ENCODE measurements at places on chromosomes 2 and 18.

DNA sequence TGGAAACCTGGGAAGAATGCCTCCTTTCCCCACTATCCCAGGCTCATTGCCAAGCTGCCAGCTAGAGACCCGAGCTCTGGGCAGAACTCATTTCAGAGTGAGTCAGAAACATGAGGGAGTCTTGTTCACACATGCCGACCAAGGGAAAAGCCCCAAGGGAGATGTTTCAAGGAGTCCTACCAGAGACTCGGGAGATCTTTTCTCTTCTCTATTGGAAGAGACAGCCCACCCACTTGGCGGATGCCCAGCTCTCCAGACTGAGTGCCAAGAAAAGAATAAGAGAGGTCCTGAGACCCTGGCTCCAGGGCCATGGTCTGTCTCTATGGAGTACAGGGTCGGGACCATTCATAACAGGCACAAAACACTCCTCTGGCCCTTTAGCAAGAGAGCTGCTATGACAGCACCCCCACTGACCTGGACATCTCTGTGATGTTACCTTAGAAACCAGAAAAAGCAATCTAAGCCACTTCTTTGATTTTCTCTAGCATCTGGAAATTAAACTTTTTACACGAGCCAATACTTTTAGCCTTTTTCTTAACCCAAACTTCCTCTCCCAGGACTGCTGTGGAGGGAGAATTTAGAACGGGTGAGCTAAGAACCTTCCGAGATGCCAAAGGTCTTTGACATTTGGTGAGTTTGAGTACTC lies 18.5 kb upstream of the IGFBP5 start:
- no peak for DNase-seq

DNA sequence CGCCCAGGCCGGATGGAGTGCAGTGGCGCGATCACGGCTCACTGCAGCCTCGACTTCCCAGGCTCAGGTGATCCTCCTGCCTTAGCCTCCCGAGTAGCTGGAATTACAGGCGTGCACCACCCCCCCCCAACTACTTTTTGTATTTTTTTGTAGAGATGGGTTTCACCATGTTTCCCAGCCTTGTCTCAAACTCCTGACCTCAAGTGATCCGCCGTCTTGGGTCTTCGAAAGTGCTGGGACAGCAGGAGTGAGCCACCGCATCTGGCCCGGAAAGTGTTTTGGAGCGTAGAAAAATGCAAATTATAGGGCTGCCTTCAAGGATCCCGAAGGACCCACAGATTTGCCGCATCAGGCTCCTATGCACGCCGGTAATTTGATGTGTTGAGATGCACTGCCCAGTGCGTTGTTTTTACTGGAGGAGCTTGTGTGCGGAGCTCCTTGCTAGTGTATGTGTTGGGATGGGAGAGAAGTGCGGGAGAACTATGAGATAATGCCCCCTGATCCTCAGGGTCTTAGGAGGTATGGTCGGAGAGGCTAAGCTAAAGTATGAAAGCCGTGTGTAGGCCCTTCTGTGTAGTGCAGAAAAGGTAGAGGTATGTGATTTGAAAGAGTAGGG lies 1.2 kb upstream of the CLASP1 start:
- no peak for DNase-seq

DNA sequence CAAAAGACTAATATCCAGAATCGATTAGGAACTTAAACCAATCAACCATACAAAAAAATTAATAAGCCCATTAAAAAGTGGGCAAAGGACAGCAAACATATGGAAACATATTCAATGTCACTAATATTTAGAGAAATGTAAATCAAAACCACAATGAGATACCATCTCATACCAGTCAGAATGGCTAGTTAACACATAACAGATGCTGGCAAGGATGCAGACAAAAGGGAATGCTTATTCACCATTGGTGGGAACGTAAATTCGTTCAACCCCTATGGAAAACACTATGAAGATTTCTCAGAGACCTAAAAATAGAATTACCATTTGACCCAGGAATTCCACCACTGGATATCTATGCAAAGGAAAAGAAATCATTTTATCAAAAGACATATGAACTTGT lies 468.2 kb upstream of the ST6GAL2 start:
- no peak for DNase-seq

GRCh38 chr2:47373747-47374146 lies 29.2 kb upstream of the MSH2 start:
- peak; percentile 52 for DNase-seq

DNA sequence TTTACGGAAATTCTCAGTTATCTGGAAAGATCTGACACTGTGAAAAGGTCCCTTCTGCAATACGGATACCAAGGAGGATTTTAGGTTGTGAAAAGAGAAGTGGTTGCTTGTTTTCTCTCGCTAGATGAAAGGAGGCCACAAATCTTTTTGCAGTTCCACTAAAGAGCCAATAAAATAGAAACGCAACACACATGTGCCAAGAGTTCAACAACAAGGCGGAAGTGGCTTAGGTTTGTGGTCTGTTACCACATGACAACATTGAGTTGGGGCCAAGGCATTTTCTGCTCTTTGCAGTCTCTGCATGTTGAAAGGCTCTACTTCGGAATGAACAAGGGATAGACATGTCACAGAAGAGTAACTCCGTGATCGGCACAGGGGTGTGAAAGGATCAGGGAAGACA lies 115.7 kb upstream of the OSR1 start:
- no peak for DNase-seq

GRCh38 chr2:127157651-127158485 lies 50.9 kb upstream of the BIN1 start:
- peak; percentile 52 for DNase-seq

DNA sequence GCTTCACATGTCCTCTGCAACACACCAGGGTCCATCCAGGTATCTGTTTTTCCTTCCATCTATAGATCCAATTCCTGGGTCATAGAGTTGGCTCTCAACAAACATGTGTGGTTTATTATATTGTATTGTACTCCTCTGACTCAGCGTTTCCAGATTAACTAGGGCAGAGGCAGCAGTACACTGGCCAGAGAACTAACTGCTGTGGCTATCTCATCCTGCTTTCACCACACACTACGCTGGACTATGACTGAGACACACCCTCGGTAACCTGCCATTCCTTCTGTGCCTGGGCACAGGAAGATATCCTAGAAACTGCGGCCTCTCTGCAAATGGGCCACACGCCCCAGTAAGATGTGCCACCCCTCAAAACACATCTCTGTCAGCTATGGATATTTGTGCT lies 159.8 kb upstream of the STK17B start:
- no peak for DNase-seq

DNA sequence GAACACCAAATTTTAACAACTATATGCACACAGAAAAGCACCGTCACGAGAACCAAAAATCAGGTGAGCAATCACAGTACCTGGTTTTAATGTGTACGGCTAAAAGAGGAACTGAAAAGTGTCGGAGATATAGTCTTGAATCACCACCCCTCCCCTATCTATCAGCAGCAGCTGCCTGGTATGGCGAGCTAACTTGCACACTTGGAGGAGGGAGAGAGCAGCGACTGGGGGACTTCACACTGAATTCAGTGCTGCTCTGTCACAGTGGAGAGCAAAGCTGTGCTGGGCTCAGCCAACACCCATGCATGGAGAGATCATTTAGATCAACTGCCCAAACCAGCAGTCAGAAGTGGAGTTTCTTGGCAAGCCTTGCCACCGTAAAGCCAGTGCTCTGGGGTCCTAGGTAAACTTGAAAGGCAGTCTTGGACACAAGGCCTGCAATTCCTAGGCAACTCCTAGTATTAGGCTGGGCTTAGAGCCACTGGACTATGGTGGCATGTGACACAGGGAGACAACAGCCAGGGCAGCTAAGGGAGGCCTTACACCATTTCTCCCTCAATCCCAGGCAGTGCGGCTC lies 89.2 kb upstream of the CD226 start:
- DNase-seq: no peak

DNA sequence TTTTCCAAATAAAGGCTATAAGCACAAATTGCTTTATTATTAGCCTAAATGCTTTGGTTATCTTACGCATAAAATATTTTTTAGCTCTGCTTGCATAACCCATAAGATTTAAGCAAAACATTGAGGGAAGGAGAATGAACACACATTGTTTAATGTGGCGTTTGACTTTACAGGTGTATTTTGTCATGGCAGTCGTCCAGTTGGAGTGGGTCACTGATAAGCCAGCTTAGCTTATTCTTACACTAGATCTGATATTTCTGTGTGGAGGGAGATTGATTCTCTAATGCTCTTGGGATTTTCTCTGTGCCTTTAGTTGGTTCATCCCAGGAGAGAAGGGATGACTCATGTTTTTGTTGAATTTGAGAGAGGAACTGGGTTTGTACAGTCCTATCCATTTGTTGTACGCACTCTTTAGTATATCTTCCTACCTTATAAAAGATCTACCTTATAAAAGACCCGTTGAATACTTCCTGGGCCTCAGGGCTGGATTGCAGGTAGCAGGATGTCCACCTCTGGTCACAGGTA lies 47.5 kb upstream of the ACYP2 start:
- DNase-seq: peak; percentile 21

DNA sequence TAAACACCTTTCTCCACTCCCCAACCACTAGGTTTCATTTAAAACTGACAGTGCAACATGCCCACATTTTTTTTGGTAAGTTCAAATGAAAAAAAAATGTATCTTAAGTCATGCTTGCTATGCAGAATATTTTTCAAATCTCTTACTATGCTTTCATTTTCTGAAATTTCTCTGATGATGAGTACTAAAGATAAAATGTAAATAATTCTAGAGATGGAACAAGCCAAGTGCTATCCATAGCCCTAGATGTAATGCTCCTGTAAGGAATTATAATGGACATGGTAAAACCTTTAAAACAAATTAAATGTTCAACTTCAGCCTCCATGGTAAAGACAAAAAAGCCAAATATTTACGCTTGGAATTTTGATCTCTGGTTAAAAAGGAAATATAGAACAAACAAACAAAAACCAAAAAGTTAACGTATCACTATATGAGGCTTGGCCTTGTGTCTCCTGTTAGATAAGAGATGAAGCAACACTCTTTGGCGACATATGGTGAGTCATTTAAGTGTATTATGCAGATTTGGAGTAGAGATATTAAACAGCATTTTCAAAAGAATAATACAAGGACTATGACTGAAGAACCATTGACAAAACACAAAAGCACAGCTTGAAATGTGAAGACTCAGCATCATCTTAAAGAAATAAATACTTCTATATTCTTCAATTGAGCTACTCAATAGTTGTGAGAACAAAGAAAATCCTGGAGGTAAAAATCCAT lies 392.0 kb upstream of the LYPD1 start:
- DNase-seq: no peak

DNA sequence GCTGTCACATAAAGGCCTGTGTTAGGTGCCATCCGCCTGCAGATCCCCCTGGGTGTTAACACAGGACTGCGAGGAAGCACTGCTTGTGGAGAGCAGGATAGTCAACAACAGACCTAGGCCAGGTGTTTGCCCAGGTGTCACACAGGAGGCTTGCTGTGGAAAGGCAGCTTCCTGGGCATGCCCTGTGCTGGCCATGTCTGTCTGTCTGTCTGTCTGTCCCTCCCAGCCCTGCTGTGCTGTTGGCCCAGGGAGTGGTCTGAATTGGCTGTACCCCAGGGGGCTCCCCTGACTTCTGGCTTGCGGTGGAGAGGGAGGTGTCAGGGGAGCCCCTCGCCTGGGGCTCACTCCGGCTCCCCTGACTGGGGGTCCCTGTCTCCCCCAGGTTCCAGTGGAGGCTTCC lies 53.2 kb downstream of the SH3BP4 start:
- DNase-seq: no peak

DNA sequence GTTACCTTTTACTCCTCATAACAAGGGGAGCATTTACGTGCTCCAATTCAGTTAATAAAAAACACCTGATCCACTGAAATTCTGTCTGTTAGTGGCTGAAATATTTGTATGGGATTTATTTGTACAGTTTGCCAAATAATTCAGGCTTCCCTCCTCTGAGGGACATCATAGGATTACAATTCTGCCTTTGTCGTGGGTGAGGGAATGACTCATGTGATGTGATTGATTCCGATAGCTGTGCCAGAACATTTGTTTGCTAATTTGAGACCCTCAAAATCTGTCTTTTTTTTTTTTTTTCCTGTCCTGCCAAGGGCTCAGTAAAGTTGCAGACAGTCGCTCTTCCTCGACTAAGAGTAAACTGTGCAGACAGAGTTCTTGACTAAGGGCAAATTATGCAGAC lies 612.6 kb upstream of the CDH2 start:
- no peak for DNase-seq

DNA sequence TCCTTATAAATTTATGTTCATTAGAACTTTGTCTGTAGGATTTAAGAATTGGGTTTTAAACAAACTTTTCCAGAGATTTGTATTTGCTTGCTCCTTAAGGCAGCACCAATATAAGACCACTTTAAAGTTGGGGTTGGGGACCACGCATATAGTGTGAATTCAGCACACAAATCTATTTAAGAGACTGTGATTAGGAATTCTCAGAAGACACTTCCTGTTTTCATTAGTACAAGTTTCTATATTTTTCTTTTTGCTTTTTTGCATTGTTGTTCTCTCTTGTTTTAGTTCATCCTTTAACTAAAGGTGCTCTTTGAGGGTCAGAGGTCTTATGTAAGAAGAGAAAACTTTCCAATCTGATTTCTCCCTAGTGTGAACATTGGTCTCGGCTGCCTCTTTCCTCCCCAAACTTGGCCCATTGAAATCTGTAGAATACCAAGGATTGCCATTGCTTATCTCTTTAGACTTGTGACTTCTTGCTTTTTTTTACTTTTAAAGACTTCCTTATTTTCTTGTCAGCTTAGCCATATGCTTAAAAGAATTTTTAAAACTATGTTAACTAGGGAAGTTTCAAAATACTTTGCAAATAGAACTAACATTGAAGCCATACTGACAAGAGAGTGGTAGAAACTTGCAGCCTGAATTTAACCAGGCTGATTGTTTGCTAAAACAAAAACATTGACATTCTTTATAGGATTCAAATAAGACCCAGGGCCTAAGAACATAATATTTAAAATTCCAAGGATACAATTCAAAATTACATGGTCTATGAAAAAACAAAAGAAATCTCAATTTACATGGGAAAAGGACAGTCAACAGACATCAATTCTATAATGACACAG lies 264.1 kb upstream of the FN1 start:
- no peak for DNase-seq

DNA sequence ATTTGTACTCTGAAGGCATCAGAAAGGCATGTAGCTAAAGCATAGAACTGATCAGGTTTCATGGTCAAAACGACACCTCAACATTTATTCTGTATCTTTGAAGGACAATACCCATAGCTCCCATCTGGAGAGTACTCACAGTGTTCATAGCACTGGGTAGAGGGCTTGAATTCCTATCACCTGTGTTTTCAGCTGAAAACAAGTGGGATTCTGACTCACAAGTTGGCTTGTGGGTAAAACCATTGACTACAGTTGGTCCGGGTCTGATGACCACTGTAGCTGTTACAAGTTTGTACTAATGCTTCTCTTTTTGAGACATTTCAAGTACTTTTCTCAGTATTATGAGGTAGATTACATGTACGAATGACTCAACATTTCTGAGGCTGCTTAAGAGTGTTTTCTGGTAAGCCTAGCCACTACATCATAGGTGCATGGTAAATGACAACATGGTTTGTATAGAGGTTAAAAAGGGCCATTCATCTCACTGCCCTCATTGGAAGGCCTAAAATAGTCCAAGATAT lies 68.6 kb upstream of the PELI1 start:
- DNase-seq: no peak

GRCh38 chr2:234640657-234641056 lies 143.8 kb upstream of the ARL4C start:
- DNase-seq: no peak

- DNase-seq: no peak
Measured at GRCh38 chr2:97747716-97748115, 34.3 kb downstream of the ZAP70 start.
